Liver (tissue), 10 donors: ENCODE measurements at places on chromosomes 11 and 22. TPM values are rescaled to one million over a fixed set of nuclear protein-coding genes. Genes with fewer than 3 reads are reported as not detected.

- DNase-seq, result no peak
Observed at GRCh38 chr22:23530766-23531282, 49.3 kb downstream of the IGLL1 start.

DNA sequence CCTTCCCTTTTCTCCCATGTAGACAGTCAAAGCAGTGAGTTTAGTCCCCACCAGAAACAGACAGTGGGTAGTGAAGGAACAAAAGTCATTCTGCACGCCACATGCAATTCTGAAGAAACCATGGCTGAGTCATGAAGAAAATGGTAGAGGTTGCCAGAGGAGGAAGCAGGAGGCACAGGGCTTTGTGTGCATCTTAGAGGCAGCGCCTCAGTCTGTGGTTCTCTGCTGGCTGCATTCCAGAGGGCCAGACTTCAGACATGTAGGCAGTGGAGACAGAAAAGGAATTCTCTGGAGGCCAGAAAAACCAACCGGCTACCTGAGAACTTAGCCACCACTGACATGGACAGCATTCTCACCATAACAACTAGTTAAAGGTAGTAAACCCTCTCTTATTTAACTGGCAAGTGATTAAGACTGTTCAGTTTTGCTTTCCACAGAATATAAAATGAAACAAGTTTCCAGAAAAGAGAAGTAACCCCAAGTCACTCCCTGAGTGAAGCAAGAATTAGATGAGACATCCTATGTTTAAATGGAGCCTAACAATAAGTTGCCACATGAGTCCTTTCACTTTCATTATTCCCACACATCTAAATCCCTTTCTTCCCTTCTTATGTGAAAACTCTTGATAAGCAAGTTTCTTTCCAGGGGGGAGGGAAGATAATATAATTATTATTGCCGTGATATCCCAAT is 556.1 kb downstream of the SOX6 start:
- DNase-seq, result no peak

Gene CD3E
- total RNA-seq, result 2.3 TPM

Gene BBOX1
- 8.1 TPM for total RNA-seq

DNA sequence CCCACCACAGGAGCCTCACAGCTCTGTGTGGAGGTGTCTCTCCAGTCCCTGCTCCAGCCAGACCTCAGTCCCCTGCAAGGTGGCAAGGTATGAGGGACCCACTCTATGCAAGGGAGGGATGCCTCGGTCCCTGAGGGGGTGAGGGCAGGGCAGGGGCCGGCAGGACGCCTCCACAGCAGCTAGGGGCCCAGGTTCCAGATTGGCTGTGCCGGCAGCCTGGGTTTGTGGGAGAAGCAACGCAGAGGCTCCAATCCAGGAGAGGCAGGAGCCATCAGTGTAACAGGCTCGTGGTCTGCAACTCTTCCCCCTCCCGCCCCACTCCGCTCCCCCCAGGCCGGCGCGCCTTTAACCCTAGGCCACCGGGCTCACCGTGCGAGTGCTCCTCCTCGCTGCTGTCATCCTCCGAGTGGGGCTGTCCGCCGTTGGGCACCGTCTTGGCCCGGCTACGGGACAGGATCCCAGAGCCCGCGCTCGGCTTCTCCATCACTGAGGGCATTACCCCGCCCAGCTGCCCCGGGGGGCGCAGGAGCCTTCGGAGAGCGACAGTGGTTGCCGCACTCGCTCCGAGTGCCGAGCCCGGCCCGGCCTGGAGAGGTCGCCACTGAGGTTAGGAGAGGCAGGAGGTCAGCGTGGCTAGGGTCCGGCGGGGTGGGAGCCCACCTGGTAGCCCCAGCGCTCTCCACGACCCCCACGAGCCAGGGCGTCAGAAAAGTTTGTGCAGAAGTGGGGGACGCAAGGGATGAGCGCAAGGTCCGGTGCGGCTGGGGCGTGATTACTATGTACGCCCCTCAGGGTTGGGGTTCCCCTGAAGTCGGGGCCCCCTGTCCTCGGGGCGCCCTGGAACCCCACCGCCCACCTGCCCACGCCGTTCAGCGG is 765 bp downstream of the RCOR2 start:
- no peak for DNase-seq

DNA sequence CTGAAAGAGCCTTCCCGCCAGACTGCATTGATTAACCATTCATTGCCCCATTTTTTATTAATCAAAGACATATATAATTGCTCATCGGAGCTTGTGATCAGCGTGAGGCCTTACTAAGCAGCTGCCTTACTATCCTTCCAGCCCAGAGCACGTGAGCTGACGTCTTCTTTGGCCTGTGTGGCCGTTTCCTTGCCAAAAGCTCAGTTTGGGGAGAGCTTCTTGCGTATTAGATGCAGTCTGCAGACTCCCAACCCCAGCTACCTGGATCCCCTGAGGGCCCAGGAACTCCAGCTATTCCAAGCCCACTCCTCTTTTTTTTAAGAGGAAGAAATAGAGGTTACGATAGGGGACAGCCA is 784 bp upstream of the SLC43A3 start:
- no peak for DNase-seq

Gene SPDYC
- total RNA-seq, result 0.08 TPM

DNA sequence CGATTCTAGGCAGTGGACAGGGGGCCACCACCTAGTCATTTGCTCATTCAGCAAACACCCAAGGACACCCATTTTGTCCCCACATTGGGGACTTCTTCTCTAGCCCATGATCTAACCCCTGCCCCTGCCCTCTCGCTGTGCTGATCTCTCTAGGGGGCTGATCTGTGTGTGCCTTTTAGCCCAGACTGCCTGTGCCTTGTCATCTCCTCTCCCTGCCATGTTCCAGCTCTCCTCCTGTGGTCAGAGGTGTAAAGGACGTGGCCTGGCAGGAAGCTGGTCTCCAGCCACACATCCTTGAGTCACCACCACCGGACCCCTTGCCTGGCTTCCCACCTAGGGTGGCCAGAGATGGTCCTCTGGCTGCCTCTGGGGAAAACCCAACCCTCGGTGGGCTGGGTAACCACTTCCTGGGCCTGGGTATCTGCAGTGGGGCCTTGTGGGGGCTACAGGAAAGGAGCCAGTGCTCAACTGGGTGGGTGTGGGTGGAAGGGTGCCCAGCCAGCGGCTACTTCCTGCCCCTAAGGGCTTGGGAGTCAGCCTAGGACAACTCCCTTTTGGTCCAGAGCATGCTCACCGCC is 1.3 kb downstream of the CTSW start:
- no peak for DNase-seq

Gene UCP3
- 1.3 TPM for total RNA-seq

- DNase-seq, result no peak
Observed at GRCh38 chr22:35510951-35511350, 29.7 kb upstream of the RASD2 start.

DNA sequence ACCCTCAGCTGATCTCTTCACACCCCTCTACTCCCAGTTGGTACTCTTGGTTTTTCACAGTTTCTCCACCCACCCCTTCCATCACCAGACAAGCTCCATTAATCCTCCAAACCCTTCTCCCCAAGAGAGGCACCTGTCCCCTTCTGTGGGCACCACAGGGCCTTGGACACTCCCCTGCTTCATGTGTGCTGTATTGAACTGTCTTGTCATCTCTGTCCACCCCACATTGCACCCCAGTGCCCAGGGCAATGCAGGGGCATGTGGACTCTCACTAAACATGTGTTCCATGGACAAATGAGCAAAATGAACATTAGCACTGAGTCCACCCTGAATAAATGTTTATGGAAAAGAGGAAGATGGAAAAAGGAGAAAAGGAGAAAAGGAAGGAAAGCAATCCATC is 181.4 kb downstream of the BCR start:
- DNase-seq, result no peak

- DNase-seq, result no peak
Observed at GRCh38 chr11:42890773-42891172, 421.0 kb upstream of the API5 start.

GRCh38 chr11:120956710-120957495 is 67.0 kb upstream of the TBCEL start:
- DNase-seq, result no peak

- no peak for DNase-seq
Observed at GRCh38 chr11:1372660-1373059, 17.1 kb upstream of the BRSK2 start.

- no peak for DNase-seq
Observed at GRCh38 chr11:56331861-56332491, 13.9 kb upstream of the OR8K1 start.

Gene CST6
- total RNA-seq, result not detected

Gene RBFOX2
- total RNA-seq, result 53.6 TPM

Gene MUC5AC
- total RNA-seq, result not detected
